ENCODE measurements at places on chromosomes 6 and 20.

GRCh38 chr6:27472182-27472616 is 706 bp downstream of the ZNF184 start:
- no peak for DNase-seq

- no peak for DNase-seq
Observed at GRCh38 chr6:138493413-138493812, 5.9 kb downstream of the NHSL1 start.

GRCh38 chr20:31560094-31560745 is 44.9 kb upstream of the ID1 start:
- DNase-seq = peak; percentile 40

- no peak for DNase-seq
Observed at GRCh38 chr6:125004198-125004597, 42.0 kb downstream of the RNF217 start.

DNA sequence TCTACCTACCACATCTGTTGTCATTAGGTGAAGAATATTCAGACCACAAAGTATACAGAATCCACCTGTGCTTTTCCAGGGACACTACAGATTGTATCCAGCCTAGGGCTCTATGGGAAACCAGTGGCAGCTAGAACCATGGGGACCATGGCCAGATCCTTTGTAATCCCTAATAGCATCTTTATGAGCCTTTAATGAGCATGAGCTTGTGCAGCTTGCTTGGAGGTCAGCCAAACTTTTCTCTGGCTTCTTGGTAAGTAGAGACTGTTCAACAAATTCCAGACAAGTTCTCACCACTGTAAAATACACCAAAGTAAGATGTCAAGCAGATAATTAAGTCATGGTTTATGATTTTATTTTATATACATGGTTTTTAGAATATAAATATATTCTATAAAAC is 301.6 kb upstream of the ADGRB3 start:
- DNase-seq = no peak

DNA sequence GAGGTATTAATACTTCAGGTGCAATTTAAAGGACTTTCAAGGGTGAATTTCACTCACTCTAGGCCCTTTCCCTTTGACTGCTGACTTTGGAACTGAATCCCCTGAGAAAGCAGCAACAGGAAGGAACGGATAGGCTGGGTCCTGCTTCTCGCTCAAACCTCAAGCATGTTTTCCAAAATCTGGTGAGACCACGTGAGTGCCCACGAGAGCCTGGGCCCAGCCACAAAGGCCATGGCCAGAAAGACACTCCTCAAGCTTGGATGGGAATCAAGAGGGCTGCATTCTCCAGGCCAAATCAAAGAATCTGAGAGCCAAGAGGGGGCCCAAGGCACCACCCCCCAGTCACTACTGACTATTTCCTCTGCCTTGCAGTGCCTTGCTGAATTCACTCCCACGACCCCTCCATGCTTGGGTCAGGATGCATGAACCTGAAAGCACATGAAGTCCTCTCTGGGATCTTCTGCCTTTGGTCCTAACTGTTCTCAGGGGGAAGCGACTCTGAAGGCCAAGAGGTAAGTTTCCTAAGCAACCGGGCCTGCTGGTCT is 146.1 kb downstream of the NFATC2 start:
- no peak for DNase-seq

GRCh38 chr20:36599912-36600345 is 5.7 kb upstream of the RAB5IF start:
- DNase-seq = no peak

- DNase-seq = no peak
Observed at GRCh38 chr20:7189231-7189630, 421.7 kb downstream of the BMP2 start.

DNA sequence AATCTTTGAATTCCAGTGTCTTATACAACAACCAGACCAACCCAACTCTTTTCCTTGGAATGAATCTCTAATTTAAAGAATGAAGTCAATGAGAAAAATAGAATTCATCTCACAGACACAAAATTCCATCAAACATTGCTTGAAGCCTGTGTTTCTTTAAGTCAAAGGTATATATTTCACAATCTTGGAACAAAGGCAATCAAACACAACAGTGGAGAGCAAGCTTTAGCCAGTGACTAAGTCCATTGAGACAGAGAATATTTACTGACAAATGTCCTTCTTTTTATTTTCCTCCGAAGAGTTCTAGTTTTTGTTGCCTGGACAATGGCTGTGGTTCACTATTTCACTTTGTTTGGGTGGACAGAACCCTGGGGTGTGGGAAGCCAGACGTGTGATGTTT is 35.8 kb downstream of the MEP1A start:
- DNase-seq = no peak

DNA sequence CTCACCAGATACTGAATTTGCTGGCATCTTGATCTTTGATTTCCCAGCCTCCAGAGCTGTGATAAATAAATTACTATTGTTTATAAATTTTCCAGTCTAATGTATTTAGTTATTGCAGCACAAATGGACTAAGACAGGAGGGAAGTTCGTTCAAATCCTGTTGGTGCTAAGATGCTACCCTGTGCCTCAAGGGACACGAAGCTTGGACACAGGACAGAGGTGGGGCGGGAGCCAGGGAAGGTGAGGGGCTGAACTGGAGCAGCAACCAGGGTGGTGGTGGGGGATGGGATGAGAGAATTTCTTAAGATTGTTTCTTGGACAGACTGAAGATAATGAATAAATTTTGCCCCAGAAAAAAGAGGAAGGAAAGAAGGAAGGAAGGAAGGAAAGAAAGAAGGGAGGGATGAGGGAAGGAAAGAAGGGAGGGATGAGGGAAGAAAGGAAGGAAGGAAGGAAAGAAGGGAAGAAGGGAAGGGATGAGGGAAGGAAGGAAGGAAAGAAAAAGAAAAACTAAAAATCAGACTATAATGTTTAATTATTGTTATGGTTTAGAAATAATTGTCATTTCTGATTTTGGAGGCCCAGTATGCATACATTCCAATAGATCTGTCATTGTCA is 127.2 kb downstream of the CDC5L start:
- no peak for DNase-seq

GRCh38 chr6:155125906-155126305 is 130.8 kb downstream of the TIAM2 start:
- no peak for DNase-seq

- no peak for DNase-seq
Observed at GRCh38 chr20:31920275-31920855, 31.5 kb downstream of the PDRG1 start.

DNA sequence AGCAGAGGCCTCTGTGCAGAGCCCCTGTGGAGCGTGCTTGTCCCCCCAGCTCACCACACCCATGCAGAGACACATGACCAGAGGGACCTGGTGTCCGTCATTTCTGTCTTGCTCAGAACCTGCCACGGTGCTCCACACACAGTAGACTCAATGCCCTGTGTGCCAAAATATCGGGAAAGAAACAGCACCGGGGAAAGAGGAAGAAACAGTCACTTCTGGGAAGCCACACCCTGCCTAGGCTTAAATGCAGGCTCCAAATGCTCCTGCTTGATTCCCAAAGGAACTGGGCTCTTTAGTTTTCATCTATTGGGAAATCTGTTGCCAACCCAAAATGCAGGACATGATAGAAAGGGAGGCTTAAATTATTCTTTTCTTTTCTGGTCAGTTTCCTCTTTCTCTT is 503.9 kb downstream of the CD83 start:
- DNase-seq = no peak

- no peak for DNase-seq
Observed at GRCh38 chr6:154605882-154606370, 95.4 kb upstream of the CNKSR3 start.

DNA sequence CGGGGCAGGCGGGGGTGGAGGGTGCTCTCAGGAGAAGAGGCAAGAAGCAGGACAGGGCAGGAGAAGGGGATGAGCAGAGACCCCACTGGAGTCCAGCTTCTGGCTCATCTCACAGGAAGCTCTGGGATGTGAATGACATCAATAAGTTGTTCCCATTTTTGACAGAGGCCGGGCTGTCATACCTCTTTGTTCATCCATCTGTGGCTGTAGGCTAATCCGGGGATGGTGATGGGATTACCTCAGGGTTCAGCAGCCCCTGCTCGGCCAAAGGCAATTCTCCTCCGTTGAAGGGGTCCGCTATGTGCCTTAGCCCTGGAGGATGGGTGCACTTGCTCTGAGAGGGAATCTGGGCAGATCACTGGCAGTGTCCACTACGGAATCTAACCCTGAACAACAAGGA is 3.3 kb upstream of the TMC2 start:
- no peak for DNase-seq

DNA sequence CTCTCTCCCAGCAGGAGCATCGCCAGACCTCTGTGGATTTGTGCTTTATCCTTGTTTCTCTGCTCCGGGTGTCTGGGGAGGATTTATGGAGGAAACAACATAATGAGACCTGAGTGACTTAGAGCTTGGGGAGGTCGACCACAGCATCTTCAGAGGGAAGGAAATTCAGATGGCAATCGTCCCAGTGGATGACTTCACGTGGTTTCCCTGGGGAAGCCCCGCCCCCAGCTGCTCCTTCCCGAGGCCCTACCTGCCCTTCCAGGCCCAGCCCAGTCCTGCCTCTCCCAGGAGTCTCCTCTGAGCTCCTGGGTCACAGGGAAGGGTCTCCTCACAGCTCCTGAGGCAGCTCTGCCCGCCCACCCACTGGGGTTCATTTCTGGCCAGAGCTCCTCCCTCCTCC is 430.3 kb upstream of the SULF2 start:
- DNase-seq = no peak

- no peak for DNase-seq
Observed at GRCh38 chr6:166950443-166950821, 5.9 kb downstream of the RNASET2 start.

GRCh38 chr20:23320317-23320716 is 30.3 kb upstream of the NXT1 start:
- DNase-seq = no peak

GRCh38 chr6:2804516-2804915 is 37.1 kb downstream of the SERPINB1 start:
- DNase-seq = no peak

DNA sequence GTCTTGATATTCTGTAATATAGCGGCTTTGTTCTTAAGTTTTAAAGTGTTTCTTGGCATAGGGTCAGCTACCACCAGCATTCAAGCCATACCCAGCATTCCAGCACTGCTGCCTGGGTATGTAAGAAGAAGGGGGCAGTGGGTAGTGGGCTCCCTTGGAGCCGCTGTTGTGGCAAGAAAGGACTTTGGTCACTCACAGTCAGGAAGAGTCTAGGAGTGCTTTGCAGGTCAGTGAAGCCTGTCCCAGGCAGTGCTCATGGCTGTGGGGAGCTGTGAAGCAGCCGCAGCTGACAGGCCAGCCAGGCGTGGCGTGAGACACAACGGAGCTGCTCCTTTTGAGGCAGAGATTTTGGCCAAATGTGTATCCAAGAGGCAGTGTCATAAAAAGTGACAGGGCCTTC is 512.0 kb downstream of the CDKAL1 start:
- no peak for DNase-seq

DNA sequence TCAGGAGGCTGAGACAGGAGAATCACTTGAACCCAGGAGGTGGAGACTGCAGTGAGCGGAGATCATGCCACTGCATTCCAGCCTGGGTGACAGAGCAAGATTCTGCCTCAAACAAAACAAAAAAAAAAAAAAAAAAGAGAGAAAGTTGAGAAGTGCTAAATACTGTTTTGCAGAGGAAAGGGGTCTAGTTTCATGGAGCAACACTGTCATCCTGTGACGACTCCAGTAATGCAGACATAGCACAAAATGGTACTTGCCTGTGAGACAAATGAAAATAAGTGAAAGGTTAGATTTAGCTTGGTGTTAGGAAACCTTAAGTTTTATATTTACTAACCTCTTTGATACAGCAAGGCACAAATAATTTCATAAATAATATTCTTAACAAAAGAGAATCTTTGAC is 29.7 kb downstream of the CEP162 start:
- DNase-seq = no peak

- DNase-seq = no peak
Observed at GRCh38 chr6:82419859-82420258, 56.2 kb downstream of the TPBG start.

DNA sequence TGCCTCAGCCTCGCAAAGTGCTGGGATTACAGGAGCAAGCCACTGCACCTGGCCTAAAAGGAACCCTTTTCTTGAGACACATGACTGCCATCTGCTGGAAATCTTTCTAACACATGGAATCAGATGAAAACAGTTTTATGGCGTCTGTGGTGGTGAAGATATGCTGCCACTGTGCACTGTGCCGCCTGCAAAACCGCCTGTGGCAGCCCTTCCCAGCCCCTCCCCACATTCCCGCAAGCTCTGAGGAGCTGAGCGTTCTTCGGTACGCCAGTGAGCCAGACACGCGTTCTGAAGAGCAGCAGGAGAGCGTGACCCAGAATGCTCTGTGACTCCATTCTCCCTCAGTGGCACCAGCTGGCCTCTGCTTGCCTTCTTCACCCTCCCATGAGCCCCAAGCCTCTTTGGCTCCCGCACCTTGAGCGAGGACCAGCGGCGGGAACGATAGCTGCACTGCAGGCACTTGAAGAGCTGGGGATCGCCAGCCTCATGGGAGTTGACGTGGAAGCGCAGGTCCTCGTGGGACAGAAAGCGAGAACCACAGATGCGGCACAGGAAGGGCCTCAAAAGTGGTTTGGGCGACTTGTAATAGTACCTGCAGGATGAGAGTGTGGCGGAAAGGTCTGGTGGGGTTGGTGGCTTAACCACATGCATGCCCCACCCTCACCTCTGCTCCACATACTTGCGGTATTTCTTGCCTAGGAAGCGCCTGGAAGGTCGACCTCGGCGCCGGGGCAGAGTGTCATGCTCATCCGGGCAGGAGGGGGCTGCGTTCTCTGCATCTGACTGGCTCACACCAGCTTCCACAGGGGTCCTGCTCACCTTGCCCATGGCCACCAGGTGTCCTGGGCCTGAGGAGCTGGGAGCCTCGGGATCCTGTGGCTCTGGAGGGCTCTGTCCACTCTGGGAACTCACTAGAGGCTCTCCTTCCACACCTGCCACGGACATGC is 8.7 kb downstream of the ZNF335 start:
- DNase-seq = no peak

DNA sequence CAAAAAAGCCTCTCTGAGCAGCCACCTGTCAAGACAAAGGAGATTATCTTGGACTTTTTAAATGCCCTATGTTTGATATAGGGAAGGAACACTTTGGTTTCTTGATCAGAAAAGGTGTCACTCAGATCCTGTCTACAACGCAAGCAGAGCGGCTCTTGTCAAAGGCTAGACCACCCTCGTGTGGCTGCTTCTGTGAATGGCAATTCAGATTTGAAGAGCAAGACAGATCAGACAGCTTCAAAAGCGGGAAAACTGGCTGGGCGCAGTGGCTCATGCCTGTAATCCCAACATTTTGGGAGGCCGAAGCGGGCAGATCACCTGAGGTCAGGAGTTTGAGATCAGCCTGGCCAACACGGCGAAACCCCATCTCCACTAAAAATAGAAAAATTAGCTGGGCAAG is 10.1 kb upstream of the NXT1 start:
- DNase-seq = no peak

GRCh38 chr6:157385482-157385881 is 4.5 kb downstream of the ZDHHC14 start:
- no peak for DNase-seq

- DNase-seq = no peak
Observed at GRCh38 chr6:46909371-46909770, 12.4 kb downstream of the ADGRF5 start.

GRCh38 chr6:10381133-10381829 is 33.6 kb downstream of the TFAP2A start:
- DNase-seq = no peak

All from GM19239 (cell line).